ENCODE measurements at places on chromosomes 7 and 10.

- peak; percentile 42 for DNase-seq
These were observed 12.0 kb upstream of the RHOBTB1 start for GRCh38 chr10:60955957-60956425.

DNA sequence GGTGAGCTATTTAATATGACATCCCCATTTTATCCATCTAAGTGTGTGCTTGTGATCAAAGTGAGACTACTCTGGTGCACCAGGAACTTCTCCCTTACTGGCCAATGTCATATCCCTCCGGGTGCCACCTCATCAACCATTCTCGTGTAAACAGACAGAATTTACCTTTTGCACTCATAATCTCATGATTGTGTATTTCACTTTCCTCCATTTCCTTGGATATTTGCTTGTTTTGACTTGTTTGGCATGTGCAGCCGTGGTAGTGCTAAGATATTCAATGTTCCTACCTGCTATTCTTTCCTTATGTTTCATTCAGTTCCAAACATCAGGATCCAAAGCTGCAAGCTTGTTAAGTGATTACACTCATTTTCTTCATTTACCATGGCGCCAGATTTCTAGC is 280.5 kb upstream of the SP8 start:
- DNase-seq = no peak

DNA sequence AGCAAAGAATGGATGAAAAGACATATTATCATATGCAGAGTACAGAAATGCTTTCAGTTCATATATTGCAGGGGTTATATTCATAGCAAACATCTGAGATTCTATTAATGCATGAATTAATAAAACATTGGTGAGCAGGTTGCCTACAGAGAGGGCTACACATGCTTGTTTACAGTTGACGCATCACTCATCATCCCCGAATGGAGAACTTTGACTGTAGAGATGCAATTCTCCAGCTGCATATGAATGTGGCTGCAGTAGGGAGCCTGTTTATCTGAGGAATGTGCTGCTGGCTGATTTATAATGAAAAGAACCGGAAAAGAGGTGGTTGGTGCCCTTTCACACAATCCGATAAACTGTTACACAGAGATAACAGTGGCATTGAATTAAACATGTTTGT is 116.5 kb downstream of the GRM3 start:
- no peak for DNase-seq

DNA sequence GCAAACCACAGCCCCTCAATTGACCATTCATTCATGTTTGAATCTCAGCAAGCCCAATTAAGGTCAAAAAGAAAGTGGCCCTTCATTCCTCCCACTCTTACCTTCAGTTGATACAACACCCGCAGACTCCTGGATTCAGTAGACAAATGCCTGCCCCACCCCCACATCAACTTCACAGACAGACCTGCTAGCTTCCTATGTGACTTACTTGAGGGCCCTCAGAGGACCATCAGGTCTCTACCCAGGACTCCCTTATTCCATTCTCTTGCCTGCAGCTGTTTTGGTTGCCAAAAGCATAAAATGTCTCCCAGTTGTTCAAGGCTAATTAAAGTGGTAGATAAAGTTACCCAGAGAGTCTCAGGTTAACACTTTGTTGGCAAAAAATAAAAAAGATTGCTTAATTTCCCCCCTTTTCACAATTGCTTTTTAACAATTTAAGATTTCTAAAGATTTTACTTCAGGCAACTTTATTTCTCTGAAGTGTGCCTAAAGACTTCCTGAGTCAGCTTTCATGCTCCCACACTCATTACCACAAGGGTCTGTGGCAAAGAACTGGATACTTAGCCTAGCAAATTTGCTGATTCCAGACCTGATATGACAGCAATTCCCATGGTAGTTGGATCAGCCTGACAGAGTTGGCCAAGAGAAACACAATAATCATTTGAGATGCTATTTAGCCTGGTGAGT is 3.3 kb upstream of the MTERF1 start:
- DNase-seq = no peak

DNA sequence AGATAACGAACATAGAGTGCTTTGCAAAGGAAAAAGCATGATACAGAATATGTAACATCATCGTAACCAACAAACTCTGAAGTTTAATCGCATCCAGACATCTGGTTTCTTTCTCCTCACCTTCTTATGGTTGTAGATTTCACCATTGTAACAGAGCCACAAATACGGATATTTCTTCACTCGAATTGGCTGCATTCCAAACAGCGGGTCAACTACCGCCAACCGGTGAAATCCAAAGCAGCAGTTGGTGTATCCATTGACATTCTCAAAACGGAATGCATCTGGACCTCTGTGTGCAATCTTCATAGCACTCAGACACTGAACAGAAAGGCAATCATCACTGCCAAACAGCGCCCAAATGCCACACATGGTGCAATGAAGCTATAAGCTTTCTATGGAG is 3.4 kb downstream of the ASNS start:
- DNase-seq = no peak

DNA sequence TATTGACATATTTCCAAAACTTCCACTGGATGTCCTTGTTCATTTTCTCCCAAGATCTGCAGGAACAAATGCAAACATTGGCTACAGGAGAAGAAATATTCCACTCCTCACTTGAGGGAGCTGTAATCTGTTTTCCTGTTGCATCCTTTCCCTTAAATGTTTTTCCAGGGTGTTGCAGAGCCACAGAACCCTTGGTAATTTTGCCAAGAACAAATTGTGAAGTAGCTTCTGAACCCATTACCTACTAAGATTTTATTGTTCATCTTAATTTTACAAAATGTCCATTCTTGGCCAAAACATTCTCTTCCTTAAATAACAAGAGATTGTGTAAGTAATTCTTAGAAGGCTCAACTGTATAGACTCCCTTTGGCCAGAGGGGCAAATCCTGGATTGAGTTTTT is 177.0 kb downstream of the GNAT3 start:
- DNase-seq = no peak

- no peak for DNase-seq
These were observed 4.3 kb upstream of the CALU start for GRCh38 chr7:128734890-128735289.

- DNase-seq = peak; percentile 60
These were observed 3.0 kb downstream of the NUP42 start for GRCh38 chr7:23184709-23185359.

DNA sequence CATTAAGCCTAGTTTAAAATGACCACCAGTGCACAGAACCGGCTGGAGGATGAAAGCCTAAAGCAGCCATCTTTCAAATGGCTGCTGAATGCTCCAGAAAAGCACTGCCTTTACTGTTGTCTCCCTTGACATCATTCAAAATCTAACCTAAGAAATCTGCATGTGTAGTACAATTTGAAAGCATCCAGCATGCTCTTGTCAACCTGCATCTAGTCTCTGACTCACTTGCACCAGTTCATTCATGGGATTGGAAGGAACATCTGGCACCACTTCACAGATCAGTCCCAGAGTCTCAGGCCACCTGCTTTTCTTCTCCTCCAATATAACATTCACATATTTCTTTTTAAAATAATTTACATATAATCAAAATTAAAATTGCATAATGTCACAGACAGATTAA is 76.2 kb downstream of the RNF133 start:
- DNase-seq = no peak

DNA sequence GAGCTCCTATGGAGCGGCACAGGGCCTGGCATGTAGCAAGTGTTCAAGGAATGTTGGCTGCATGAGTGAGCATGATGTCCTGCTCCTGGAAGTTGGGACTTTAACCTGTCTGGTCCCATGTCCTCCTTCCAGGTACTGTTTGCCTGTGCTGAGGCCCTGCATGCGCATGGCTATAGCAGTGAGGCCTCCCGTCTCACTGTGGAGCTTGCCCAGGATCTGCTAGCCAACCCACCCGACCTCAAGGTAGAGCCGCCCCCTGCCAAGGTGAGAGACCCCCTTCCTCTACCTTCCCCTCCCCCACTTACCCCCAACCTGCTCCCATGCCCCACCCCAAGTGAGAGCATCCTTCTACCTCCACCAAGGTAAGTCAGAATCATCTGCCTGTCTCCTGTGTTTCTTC is 8.1 kb downstream of the ZSWIM8 start:
- no peak for DNase-seq

GRCh38 chr10:66349726-66350125 is 576.1 kb upstream of the LRRTM3 start:
- DNase-seq = no peak

GRCh38 chr10:96513305-96513697 is 425 bp downstream of the TLL2 start:
- DNase-seq = no peak

DNA sequence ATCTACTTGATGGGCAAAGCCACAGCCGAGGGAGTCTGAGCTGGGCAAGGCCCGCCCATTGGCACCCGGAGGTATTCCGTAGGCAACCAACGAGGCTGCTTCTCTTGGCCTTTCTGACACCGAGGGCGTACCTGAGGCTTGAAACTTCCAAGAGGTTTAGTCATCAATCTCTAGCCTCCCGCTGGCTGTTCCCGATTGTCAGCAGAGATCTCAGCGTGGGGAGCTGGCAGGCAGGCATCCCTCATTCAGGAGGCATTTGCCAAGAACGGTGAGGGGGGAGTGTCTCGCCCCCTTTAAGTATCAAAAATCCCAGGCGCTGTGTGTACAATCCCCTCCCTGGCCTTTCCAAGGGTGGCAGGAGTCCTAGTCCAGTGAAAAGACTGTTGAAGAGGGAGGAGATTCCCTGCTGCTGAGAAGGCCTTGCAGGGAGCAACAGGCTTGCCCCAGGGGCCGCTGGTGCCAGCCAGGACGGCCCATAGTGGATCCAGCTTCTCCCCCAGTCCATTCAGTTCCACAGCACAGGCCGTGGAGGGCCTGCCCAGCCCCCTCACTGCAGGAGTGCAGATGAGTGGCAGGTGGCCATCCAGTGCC is 39.7 kb downstream of the OAT start:
- no peak for DNase-seq

- no peak for DNase-seq
These were observed 129.8 kb downstream of the PPP1R17 start for GRCh38 chr7:31816810-31817209.

GRCh38 chr10:69912589-69912988 is 110.9 kb downstream of the COL13A1 start:
- DNase-seq = no peak

- DNase-seq = no peak
These were observed 1214.4 kb upstream of the C7orf33 start for GRCh38 chr7:147376192-147376591.

DNA sequence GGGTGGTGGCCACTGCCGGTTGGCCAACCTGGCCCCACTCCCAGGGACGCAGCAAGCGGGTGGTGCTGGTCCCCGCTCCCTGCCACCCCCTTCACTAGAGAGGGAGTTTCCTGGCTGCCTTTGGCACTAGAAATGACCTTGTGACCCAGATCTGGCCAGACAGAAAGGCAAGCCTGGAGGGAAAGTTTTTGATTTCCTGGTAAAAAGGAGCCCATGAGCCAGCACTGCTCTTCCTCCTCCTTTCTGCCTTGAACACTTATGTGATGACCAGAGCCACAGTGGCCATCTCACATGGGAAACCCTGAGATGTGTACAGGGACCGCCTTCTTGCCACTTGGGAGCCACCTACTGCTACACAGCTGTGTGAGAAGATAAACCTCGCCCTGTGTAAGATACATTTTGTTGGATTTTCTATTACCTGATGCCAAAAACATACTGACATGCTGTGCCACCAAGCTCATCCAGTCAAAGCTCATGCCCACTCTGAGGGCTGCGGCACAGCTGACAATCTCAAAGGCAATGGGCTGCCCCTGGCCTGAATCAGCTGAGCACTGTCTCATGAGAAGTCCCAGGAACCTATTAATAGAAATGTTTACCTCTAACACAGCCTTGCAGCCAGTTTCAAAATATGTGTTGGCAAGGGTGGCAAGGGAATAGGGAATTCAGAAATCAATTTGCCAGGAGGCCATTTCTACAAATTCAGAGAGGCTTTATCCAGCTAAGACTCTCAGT is 94.0 kb downstream of the CYTH3 start:
- no peak for DNase-seq

GRCh38 chr7:17863095-17863808 is 77.0 kb downstream of the SNX13 start:
- DNase-seq = no peak

GRCh38 chr10:96606216-96606615 is 19.4 kb upstream of the TM9SF3 start:
- DNase-seq = no peak

DNA sequence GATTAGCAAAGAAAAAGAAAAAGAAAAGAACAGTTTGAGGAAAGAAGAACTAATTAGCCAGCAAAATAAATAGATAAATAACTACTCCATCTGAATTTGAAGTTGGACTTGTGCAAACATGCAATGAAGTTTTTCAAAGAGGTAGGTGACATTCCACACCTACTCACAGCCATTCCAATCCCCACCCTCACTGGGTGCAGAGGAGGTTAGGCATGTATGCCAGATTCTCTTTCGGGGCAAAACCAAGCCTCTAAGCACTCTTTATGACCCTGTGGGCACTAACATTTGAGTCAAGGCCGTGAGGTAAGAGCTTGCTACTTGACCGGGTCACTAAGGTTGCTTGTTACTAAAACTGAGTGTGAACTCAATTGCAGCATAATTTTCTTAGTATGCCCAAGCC is 108.4 kb upstream of the SEMA3A start:
- no peak for DNase-seq

DNA sequence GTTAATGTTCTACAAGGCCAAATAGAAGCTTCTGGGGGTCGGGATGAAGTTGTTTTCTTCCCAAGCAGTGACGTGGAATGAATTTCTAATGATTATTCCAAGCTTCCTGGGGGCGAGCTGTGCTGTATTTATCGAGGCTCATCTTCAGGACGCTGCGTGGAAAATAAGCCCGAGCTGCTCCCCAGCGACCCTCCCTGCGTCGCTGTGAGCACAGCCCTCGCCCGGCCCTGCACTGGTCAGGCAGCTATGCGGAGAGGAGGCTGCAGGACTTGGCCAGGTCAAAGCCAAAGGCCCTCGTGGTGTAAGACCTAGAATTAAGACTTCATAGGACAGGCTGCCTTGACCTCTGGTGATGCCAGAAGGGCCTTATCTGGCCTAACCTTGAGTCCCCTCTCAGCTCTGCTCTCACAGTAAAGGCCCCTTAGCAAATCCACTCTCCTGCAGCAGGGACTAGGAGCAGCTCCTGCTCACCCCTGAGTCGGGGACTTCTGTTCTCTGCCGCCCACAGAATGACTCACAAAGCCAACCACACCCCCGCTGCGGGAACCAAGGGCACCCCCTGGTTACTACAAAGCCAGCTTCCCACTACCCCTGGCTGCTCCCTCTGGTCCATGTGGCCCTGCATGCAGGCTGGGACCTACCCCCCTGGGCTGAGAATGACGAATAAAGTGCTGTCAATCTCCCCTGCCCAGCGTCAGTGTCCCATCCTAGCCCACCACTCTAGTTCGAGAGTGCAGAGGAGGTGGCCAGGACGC is 501.6 kb downstream of the TCERG1L start:
- no peak for DNase-seq

Data from kidney capillary endothelial cell (primary cell).